NCI-H748 treated with DMSO at 0.1 percent for 48 hours (cell line): ENCODE measurements at places on chromosomes 5 and 9.

- no peak for DNase-seq
Observed at GRCh38 chr5:33272288-33272687, 168.5 kb upstream of the TARS1 start.

GRCh38 chr5:135339623-135340022 is 59.4 kb downstream of the MACROH2A1 start:
- no peak for DNase-seq

GRCh38 chr9:109323771-109324170 is 2.9 kb upstream of the EPB41L4B start:
- DNase-seq = no peak

DNA sequence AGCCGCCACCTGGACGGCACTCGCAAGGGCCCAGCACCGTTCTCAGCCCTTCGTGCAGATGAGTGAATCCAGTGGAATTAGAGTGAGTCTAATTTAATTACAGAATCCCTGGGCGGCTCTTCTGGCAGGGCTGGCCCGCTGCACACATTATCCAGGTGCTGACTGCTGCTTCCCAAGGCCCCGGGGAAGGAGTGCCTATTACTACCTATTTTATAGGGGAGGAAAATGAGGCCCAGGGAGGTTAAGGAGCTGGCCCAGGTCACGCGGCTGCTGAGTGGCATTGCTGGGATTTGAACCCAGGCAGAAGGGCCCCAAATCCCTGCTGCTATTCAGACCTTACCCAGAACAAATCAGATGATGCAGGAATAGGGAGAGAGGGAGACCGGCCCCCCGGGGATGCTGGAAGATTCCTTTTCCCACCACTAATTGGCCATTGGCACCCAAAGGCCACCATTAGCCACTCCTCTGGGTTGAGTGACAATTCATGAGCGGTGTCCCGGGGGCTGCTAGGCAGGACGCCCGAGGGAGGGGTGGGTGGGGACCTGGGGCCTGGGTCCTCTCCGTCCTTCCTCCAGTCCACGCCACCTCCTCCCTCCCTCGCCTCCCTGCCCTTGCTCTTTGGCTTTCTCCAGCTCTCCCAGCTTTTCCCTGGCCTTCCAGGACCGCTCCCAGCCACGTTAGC is 10.3 kb upstream of the QRFP start:
- DNase-seq = no peak

DNA sequence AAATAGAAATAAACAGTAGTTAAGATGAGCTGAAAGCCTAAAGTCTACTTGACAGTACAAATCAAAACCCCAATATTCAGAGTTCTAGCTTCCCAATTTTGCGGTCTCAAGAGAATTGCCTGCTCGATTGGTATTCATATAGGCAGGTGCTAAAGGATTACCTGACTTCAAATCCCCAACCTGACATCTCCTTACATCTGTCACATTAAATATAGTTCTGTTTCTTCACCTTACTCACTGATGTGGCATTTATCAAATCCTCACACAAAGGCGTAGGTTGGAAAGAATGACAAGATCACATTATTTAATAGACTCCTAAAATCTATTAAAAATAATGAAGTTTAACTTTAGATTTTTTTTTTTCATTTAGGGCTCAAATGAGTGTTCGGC is 72.8 kb upstream of the ANKH start:
- no peak for DNase-seq

DNA sequence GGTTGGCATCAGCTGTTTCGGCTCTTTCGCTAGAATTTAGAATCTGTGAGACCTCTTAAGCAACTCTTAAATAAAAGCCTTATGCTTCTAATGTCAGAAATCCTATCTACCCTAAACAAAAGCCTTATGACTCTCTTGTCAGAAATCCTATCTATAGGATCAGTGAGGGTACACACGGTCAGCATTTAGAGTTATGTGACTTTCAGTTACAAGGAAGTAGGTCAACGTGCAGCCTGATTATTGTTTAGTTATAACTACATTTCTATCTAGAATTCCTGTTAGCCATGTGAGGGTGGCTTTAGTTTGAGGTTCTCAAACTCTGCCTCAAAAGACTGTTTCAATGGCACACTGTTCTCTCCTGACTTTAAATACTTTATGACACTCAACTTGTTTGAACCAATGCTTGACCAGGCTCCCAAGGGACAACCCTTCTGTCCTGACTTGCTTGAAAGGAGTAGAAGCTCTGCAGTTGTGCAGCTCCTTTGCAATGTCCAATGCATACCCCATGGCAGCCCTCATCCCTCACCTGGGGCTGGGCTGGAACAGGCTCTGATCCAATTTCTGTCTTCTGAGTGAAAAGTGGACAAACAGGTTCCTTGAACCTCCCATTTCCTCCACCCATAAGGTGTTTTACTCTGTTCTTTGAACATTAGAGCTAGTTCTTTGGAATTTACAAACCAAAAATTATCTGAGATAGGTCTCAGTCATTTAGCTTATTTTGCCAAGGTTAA is 251.6 kb upstream of the PIK3R1 start:
- DNase-seq = no peak
